Fibroblast of the conjunctiva (primary cell): ENCODE measurements at places on chromosomes 13 and 19.

GRCh38 chr19:48258350-48258749 is 2.6 kb upstream of the CARD8 start:
- no peak for DNase-seq

DNA sequence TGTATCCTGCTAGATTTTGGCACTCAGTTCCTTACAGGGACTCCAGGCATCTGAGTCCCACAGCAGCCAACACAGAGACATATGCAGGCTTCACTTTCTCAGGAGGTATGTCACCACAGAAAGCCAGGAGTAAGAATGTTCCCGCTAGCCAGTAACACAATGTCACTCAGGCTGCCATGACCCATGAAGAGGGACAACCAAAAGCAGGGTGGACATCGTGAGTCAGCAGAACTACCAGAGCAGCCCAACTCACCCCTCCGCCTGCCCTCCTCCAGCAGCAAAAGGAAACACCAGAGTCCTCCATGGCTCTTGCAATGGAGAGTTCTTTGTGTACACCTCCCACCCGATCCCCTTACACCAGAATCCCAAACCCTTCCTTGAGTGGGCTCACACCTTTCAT is 95.4 kb downstream of the CRYL1 start:
- no peak for DNase-seq

DNA sequence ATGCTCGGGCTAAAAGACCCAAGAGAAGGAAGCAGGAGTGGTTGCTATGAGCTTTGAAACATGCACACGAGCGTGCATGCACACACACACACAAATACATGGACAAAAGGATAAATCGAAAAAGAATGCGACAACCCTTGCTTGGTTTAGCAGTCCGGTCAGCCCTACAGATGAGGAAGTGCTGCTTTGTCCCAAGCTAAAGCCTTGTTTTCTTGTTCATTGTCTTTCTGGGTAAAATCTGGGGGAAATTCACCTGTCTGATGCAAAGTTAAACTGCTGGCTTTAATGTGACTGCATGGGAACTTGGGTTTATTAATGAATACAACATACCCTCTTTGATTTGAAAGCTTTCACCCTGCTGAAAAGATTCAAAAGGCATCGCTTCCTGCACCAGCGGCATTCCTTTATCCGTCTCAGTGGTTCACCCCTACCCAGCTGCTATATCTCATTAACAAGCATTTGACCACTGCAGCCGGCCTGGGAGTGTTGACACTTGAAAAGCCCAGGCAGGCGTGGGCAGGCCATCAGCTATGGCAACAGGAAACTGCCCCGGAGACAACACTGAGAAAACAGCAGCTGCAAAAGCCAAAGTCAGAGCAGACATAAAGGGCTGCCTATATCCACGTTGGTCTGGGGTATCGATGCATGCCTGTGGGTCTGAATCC is 301.7 kb downstream of the NDFIP2 start:
- DNase-seq = no peak

DNA sequence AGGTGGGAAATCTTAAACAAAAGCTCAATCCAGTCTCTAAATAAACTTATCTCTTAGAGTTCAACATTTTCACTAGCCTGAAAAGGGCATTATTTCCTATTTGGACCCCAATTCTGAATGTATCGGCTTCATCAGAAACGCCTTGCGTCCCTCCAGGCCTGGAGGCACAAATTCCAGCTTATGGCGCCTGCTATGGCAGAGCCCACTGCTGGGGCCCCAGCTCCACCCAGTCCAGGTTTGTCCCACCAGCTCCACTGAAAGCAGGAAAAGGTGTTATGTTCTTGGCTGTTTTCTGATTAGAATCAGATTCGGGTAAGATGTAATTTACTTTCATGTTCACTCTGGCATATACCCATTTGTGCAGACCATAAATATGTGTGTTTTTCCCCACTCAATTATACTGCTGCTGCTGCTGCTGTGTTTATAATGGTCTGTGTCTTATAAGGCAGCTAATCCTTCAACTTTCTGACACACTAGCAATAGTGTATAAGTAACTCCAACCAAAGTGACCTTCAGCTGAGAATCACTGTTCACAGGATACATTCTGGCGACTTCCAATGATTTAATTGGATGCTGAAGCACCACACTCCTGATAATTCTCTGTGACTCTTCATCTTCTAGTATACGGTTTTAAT is 6.4 kb downstream of the IRS2 start:
- DNase-seq = no peak

GRCh38 chr13:111947026-111947810 is 119.7 kb upstream of the SOX1 start:
- no peak for DNase-seq

- no peak for DNase-seq
Observed at GRCh38 chr13:51067210-51067701, 43.8 kb downstream of the C13orf42 start.

GRCh38 chr13:50392977-50393376 is 377.7 kb downstream of the KCNRG start:
- no peak for DNase-seq

- DNase-seq = no peak
Observed at GRCh38 chr13:85441364-85441763, 357.9 kb downstream of the SLITRK6 start.

DNA sequence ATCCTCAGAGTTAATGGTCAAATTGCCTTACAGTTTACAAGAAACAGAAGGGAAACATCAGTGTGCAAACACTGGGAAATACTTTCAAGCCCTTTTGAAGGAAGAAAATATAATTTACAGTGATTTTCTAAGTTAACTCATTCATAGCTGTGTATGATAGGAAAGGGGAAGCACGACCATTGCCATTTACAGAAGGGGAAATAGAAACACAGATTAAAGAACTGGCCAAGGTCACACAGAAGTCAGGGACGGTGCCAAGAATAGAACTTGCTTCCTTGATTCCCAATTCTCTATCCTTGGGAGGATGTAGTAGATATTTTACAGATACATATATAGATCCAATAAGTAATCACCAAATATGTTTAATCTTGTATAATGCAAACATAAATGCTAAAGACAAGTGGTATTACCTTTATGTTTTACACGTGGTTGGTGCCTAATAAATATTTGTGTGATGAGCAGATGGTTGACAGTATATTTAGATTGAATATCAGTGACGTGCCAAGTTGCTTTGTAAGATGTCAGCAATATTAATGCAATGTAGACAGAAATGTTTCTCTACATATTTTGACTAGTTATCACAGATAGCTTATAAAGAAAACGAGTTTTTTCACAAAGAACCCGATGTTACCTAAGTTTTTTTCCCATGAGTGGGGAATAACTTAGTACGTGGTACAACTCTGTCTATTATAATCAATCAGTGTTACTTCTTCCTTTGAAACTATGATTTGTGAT is 73.1 kb downstream of the FLT1 start:
- no peak for DNase-seq

DNA sequence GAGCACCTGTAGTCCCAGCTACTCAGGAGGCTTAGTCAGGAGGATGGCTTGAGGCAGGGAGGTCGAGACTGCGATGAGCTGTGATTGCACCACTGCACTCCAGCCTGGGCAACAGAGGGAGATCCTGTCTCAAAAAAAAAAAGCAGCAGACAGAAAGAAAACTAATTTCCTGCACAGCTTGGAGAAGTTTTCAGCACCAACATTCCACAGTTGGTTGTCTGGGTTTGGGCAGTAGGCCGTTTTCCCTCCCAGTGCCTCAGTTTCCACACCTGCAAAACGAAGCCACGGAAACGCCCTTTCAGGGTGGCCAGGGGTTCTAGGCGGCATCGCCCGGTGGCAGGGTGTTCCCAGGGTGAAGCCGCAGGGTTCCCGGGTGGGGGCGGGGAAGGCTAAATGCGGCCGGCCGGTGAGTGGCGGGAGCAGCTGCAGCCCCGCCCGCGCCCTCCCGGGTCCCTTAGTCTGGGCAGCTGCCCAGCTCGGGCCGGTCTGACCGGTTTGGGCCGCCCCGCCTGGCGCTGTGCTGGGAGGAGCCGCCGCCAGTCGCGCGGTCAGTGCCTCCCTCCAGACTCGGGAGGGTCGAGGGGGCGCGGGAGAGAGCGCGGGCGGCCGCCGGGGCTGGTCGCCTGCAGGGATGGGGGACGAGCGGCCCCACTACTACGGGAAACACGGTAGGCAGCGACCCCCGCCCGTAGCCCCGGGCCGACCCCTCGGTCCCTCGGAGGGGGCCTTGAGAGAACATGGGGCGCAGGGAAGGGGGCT is at the start of gene SLC44A2:
SLC44A2 (plus strand) TSS at position 551 of the 759 bp plus-strand sequence; CDS start at position 632, 81 bp downstream.
- DNase-seq = peak; percentile 38
